ENCODE measurements at places on chromosomes 13 and 19.

GRCh38 chr13:109784590-109785140 is 1.7 kb downstream of the IRS2 start:
- DNase-seq: peak; percentile 73

- no peak for DNase-seq
These were observed 201.7 kb upstream of the UBL3 start for GRCh38 chr13:30052120-30052519.

DNA sequence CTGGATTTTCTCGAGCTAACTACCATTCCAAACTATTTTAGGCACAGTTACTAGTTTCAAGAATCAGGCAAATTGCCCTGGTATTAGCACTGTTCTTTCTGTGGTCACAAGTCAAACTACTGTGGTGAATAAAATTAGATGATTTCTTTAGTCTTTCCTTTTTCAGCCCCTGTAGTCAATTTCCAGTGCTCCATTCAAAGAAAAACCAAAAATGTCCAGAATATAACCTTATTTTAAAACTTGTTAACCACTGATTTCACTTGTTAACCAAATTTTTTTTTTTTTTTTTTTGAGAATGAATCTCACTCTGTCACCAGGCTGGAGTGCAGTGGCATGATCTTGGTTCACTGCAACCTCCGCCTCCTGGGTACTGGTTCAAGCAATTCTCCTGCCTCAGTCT is 50.6 kb upstream of the USPL1 start:
- DNase-seq: no peak

GRCh38 chr19:48390188-48391099 is 907 bp downstream of the KDELR1 start:
- DNase-seq: peak; percentile 39

- DNase-seq: peak; percentile 95
These were observed 1566.5 kb upstream of the SLC10A2 start for GRCh38 chr13:104632736-104633135.

GRCh38 chr13:40522282-40522681 is 144.2 kb downstream of the FOXO1 start:
- DNase-seq: no peak

DNA sequence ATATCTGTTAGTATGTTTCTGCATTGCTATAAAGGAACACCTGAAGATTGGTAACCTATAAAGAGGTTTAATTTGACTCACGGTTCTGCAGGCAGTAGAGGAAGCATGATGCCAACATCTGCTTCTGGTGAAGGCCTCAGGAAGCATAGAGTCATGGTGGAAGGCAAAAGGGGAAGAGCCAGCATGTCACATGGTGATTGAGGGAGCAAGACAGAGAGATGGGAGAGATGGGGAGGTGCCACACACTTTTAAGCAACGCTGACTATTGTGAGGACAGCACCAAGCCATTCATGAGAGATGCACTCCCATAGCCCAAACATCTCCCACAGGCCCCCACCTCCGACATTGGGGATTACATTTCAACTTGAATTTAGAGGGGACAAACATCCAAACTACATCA is 32.8 kb downstream of the COG6 start:
- DNase-seq: no peak
